ENCODE measurements at places on chromosomes 11 and 22.

GRCh38 chr22:48742556-48743343 is 1084.9 kb downstream of the BRD1 start:
- H3K4me3 ChIP-seq: no peak overlapping the region
- no peaks in the 10 kb centered on the region for H3K36me3 ChIP-seq
- H3K27me3 ChIP-seq: no peaks in the 10 kb centered on the region
- H3K4me1 ChIP-seq: no peaks in the 10 kb centered on the region
- DNase-seq: no peak

DNA sequence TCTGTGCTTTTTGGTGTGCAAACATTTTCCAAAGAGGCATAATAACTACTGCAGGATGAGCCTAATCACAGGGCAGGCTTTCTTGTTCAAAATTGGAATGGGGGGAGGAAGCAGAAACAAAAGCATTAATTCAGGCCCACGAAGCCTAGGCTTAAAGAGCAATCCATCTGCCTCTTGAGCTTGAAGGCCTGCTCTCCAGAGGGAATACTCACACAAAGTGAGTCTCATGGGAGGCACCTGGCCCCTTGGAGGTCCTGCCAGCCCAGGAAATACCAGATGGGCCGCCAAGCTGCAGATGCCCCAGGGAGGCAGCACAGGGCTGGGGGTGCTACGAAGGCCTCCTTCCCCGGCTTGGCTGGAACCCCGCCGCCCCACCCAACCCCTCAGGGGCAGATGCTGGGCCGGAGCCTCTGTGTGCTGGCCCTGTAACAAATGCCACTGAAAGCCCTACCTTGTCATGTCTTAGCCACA is 39.3 kb upstream of the COMT start:
- no peaks in the 10 kb centered on the region for H3K4me1 ChIP-seq
- no peak for DNase-seq
- no peaks in the 10 kb centered on the region for H3K36me3 ChIP-seq
- H3K4me3 ChIP-seq: no peak overlapping the region
- H3K27me3 ChIP-seq: no peaks in the 10 kb centered on the region

GRCh38 chr22:49425356-49425755 is 402.3 kb downstream of the BRD1 start:
- H3K4me1 ChIP-seq: no peaks in the 10 kb centered on the region
- H3K36me3 ChIP-seq: no peaks in the 10 kb centered on the region
- no peak for DNase-seq
- no peak overlapping the region for H3K27ac ChIP-seq
- H3K4me3 ChIP-seq: no peak overlapping the region

DNA sequence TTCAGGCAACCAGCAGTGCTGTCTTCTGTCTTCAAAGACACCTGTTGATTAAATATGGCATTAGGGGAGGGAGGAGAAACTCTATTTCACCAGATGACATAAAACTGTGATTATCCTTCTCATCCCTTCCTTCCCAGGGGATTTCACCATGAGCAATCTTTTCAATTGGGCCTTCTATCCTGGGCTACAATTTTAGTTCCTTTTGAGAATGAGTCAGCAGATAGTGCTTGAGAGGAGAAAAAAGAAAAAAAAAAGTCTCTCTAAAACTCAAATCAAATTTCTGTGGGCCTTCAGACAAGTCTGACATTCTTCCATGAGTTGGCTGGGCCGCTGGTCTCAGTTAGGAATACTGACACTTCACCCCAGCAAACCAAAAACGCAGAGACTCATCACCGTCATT is 7.2 kb downstream of the FLI1 start:
- peaks cover 94% of the 10 kb centered on the region for H3K4me1 ChIP-seq
- DNase-seq: no peak
- H3K4me3 ChIP-seq: no peak overlapping the region
- H3K27ac ChIP-seq: no peak overlapping the region

DNA sequence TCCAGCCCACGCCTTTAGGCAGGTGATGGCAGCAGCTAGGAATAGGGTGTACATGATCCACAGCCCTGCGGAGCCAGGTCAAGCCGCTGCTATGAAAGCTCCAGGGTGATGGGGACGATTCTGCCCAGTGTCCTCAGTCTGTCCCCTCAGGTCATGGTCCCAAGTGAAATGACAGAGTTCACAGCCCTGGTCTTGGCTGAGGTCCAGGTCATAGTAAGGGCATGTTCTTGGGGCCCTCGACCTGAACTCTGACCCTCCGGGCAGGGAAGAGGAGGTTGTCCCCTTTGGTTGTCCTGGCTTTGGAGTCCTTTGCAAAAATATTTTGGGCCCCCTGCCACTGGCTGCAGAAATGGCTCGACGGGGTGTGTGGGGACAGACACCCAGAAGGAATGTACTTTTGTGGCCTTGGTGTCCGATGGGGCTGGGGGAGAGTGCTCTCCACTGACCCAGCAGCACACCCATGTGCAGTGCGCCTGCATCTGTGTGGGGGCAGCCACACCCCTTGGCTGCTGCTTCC is 7.3 kb downstream of the C22orf31 start:
- H3K4me1 ChIP-seq: no peaks in the 10 kb centered on the region
- DNase-seq: no peak
- H3K4me3 ChIP-seq: no peak overlapping the region
- peaks cover 10% of the 10 kb centered on the region for H3K27me3 ChIP-seq
- no peak overlapping the region for H3K27ac ChIP-seq
- no peaks in the 10 kb centered on the region for H3K36me3 ChIP-seq

- H3K4me1 ChIP-seq: peaks cover 26% of the 10 kb centered on the region
- peaks cover 77% of the 10 kb centered on the region for H3K27me3 ChIP-seq
- H3K36me3 ChIP-seq: no peaks in the 10 kb centered on the region
Measured at GRCh38 chr11:129374081-129374992, 1.3 kb upstream of the BARX2 start.
